Mesangial cell (primary cell): ENCODE measurements at places on chromosomes 4 and X. TPM values are rescaled to one million over a fixed set of nuclear protein-coding genes. Genes with fewer than 3 reads are reported as not detected.

UTP3 gene
- 11.4 and 11.9 TPM in 2 replicates for total RNA-seq

NUDT11 gene
- total RNA-seq = 5.7 and 8.5 TPM in 2 replicates

RAP1GDS1 gene
- 33.5 and 53.9 TPM in 2 replicates for total RNA-seq

UGT2A2 gene
- total RNA-seq = not detected in 2 replicates

STARD8 gene
- 4.1 TPM in 2 replicates for total RNA-seq

ETFDH gene
- total RNA-seq = 6.2 and 10.0 TPM in 2 replicates

SMAD1 gene
- 15.6 and 17.8 TPM in 2 replicates for total RNA-seq
